Brain pericyte (primary cell): ENCODE measurements at places on chromosomes 3 and 15.

GRCh38 chr15:41821831-41822230 lies 6.1 kb upstream of the JMJD7 start:
- no peak for DNase-seq

DNA sequence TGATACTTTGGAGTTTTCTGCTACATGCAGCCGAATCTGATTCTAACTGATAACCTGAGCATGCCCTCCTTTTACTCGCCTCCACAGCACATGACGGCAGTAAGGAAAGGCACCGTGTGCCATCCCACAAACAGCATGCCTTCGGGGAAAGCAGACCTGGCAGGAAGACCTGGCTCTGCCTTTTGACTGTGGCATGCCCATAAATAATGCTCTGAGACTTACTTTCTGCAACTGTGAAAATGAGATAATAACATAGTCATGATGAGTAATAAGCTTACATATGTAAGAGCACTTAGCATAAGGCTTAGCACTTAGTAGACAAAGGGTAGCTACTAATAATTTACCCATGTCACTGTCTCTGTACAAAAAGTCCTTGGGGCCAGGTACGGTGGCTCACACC lies 32.9 kb downstream of the MTHFS start:
- DNase-seq = no peak

- no peak for DNase-seq
Measured at GRCh38 chr15:67167091-67167490, 87.4 kb downstream of the AAGAB start.

DNA sequence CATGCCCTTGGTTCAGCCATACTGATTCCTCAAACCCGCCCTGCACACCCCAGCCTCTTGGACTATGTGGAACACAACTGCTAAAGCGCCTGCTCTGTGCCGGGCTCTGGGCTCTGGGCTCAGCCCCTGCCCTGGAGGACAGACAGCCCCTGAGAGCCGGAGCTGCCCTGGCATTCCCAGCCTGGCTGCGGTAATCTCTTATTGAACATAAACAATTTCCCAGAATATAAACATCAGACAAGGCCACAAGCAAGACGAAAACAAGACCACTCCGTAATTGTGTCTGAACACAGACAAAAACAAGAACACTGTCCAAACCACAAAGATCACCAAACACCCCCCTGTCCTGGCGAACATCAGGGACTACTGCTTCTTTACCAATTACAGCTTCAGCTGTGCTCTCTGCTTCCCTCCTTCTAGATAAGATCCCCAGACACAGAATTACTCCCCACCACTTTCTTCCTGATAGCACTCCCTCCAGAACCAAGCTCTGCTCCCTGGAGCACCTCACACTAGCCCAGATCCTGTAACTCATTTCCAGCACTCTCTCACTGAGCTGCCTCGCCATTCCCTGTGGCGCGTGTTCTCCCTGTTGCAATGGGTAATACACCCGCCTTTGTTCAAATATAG lies 57.1 kb upstream of the TLE3 start:
- DNase-seq = no peak

DNA sequence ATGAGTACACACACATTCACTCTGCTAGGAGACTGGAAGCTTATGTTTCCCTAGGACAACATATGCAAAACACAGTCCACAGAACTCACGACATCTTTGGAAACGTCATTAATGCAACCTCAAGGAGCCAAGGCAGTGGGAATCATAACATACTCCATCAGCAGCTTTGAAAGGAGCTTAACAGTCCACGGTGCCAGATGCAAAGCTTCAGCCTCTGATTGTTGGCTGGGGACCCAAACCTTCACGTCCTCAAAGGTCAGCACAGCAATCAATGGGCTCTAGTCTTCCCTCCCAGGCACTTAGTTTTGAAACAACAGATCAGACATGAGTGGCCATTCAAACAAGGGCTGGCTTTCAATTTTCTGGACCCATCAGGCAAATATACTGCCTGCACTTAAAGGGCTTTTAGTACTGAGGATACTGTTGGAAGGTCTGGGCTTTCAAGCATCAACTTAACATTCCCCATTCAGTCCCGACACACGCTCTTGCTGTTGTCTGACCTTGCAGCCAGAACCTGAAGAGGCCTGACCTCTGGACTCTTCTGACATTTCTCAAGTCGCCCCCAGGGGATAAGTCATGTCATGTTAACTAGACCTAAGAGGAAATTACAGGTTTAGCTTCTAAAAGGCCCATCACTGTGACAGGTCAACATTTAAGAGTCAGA lies 223.0 kb downstream of the PDZRN3 start:
- no peak for DNase-seq

DNA sequence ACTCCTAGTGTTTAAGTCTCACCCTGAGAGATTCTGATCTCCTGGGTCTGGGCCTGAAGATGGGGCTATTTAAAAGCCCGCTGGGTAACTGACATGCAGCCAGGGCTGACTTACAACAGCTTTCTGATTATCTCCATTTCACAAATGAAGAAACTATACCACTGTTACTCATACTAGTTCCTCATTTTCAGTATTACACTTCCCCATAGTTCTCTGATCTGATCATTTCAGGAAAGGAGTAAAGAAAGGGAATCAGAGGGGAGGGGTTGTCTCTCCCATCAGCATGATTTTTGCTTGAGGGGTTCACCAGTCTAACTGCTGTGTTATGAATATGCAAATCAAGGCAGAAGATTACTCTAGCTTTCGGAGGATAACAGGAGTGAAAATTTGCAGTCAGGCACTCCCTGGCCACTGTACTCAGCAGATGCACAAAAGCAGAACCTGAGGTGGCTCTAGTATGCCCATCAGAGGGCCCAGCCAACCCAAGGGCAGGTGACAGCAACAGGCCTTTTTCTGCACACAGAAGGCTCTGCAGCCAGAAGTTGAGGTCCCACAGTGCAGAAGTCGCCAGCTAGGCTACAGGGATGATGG lies 59.4 kb downstream of the DAPK2 start:
- DNase-seq = no peak

DNA sequence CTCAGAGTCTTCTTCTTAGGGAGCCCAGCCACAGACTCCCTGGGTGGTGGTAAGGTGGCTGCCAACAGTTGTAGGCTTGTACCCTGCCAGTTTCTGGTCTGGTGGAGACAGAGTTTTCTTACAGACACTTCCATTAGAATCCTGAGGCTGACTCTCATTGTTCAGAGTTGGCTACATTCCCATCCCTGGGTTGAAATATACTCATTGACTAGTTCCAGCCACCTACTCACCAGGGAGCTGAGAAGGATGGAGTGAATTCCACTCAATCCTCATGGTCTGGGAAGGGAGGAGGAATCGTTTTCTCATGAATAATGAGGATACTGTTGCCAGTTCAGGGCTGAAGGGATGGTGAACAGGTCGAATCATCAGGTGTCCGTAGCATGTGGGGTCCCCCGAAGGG lies 226.5 kb upstream of the PROK2 start:
- DNase-seq = no peak

DNA sequence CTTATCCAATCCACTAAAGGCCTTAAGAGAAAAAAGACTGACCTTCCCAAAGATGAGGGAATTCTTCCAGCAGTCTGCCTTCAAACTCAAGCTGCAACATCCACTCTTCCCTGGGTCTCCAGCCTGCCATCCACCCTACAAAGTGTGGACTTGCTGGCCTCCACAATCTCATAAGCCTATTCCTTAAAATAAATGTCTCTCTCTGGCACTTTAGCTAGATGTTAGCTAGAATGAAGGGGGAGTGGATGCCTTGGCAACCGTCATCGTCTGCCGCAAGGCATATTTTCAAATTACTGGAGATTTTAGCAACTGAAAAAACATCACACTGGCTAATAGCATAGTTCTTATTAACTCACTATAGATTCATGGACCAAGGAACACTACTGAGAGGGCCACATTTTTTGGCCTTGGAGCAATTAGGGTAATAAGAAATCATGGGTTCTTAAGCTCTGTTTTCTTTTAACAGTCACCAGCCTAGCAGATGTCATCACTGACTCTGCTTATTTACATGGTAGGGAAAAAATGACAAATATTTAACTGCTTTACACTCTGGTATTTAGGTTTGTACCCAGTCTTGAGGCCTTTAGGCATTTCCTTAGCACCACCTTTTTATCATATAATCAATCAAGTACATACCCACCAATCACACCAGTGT lies 245.3 kb downstream of the MYRIP start:
- DNase-seq = no peak

DNA sequence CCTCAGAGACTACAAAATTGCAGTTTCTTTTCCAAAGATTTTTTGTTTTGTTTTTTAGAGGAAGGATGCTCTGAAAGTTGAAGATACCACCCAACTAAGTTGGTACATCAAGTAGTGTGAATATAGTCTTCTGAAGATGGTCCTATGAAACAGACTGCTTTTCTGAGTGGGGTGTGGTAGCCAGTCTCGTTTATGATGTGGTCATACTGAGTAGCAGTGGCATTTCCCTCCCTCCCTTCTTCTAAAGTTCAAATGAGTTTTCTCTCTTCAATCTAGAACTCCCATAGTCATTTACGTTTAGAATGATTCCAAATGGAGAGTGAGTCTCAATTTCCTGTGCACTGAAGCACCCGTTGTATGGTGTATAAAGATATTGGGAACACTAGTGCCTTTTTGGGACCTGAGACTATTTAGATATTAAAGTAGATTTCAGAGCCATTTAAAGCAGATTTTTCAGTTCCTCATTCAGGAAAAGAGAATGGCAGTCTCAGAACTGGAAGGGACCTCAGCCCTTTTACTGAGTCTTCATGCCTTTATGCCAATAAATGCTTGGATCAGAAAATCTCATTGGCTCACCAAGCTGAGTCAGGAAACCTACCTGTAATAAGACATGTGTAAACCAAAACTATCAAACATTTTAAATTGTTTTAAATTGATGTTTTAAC lies 200.4 kb downstream of the CDIN1 start:
- DNase-seq = no peak

- DNase-seq = peak; percentile 69
Measured at GRCh38 chr3:66442254-66443117, 58.3 kb downstream of the LRIG1 start.

- no peak for DNase-seq
Measured at GRCh38 chr3:127990461-127990860, 61.8 kb upstream of the SEC61A1 start.

- DNase-seq = no peak
Measured at GRCh38 chr3:171163101-171164066, 136.9 kb upstream of the SLC2A2 start.

GRCh38 chr3:178193846-178194245 lies 342.4 kb upstream of the KCNMB2 start:
- no peak for DNase-seq

GRCh38 chr3:58111513-58112184 lies 99.1 kb downstream of the DNASE1L3 start:
- DNase-seq = no peak
